ENCODE measurements at places on chromosomes 12 and 14.

GRCh38 chr12:76299536-76300296 is 48.5 kb downstream of the BBS10 start:
- no peak for DNase-seq

- DNase-seq: no peak
These were observed 9.3 kb upstream of the CDCA4 start for GRCh38 chr14:105030194-105030593.

- DNase-seq: no peak
These were observed 36.8 kb downstream of the RAB35 start for GRCh38 chr12:120079411-120080400.

GRCh38 chr12:121202407-121203355 is 7.2 kb upstream of the P2RX4 start:
- DNase-seq: no peak
